ENCODE measurements at places on chromosomes 13 and 19.

DNA sequence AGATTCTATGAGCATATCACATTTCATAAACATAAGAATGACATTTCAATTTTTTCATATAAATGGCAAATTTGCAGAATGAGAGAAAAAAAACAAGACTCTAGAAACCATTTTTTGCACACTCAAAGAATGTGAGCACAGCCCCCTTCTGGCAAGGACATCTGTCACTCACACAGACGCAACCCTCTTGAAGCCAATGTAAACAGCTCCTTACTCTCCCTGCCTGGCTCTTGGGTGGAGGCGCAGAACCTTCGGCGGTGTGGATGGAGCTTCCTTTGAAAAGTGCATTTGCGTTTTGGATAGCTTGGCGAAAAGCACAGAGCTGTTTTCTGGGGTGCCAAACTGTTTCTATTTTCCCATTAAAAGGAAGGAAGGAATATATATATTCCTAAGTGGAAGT lies 367.6 kb upstream of the TSHZ3 start:
- no peak for DNase-seq

DNA sequence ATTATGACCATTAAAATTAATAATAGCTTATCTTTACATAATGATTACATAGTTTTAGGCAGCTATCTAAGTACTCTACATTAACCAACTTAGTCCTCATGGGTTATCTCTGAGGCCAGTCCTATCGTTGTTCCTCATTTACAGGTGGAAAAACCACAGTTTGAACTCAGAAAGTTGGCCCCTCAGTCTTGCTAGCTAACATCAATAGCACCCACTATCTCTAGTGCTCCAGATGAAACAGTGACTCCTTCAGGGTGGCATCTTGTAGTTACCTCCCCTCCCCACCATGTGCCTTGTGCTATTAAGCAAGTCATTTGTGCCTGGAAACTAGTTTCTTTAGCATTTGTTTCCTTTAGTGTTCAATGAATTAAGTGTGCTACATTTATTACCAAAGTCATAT lies 1086.7 kb downstream of the EFNB2 start:
- DNase-seq = no peak

DNA sequence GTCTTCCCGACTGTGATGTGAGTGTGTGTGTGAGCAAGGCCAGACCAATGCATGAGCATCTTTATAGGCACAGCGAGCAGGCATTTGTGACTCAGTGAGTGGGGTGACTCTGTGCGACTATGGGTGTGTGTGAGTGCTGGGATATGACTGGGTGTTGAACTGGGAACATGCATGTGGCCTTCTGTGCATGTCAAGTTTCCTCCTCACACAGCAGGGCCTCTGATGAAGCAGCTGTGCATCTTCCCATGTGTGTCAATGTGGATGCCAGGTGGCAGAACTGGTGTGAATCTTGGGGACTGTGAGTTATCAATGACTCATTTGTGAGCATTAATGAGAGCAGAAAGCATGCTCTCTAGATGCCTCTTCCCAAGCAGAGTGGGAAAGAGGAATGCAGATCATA lies 12.1 kb upstream of the LGALS14 start:
- DNase-seq = no peak

- no peak for DNase-seq
Observed at GRCh38 chr19:10026744-10027143, 13.5 kb downstream of the RDH8 start.

- DNase-seq = no peak
Observed at GRCh38 chr13:46307554-46307953, 79.5 kb downstream of the RUBCNL start.

DNA sequence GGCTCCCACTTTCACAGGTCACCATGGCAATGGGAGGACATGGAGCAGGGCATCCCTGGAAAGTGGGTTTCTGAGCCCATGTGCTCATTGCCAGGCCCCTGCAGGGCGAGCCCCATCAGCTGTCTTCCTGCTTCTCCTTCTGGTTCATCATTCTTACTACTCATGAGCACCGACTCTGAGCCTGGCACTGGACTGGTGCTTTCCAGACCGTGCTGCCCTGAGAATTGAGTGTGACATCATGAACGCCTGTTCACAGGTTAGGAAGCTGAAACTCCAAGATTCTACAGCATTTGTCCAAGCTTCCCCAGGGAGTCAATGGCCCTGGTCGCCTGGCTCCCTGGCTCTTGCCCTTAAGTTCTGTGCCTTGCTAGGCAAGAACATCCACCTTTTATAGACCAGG lies 210.4 kb upstream of the ZNF536 start:
- DNase-seq = no peak

DNA sequence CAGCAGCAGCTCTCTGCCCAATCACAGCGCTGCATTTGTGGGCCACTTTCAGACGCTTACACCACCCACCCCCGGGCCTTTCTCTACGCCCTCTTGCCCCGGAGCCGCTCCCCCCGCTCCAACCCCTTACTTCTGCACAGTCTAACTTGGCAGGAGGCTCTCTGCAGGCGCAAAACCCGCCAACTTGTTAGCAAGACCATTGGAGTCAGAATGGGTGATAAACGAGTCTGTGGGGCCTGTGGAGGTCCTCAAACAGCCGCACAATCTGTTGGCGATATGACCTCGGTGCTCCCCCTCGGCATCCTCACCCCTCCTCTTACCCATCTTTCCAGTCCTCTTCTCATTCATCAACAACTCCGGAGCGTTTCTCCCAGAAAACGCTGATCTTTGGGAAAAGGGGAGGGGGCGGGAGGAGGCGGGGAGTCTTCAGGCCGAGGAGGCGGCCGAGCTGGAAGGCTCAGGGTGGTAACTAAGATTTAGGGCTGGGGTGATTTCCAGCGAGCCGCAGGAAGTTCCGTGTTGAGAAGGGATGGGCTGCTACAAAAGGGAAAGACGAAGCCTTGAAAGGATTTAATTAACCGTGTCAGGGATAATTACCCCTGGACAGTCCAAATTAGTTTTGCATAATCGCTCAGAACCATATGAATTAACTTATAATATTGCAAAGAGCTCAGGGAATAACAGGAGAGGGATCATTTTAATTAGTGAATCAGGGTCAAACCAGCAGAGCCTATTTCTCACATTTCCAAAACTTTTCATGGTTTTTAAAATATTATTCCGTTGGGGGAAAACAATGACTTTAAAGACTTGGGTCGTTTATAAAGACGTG lies 4.1 kb downstream of the SOX21 start:
- no peak for DNase-seq

GRCh38 chr19:35281303-35281702 lies 1.0 kb upstream of the HAMP start:
- DNase-seq = no peak

DNA sequence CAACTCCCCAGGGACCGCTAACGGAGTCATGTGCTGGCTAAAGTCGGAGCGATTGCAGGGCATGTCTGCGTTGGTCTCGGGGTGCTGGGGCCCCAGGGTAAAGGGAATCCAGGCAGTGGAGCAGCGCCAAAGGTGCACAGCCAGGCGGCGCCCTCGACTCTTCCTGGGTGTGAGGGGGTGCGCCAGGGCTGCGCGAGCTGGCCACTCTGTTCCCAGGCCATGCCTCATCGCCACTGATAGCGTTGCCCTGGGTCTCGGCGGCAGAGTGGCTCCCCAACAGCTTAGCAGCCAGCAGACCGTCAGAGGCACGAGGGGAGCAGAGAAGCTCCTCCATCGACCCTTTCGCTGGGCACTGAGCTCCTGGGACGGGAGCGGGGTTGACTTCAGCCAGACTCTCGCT lies 152.7 kb downstream of the B3GLCT start:
- no peak for DNase-seq

- DNase-seq = peak; percentile 72
Observed at GRCh38 chr13:97329331-97329730, 104.6 kb upstream of the RAP2A start.

- no peak for DNase-seq
Observed at GRCh38 chr19:31105761-31106160, 243.5 kb downstream of the TSHZ3 start.

GRCh38 chr19:48516536-48516935 lies 4.9 kb upstream of the LMTK3 start:
- DNase-seq = no peak

DNA sequence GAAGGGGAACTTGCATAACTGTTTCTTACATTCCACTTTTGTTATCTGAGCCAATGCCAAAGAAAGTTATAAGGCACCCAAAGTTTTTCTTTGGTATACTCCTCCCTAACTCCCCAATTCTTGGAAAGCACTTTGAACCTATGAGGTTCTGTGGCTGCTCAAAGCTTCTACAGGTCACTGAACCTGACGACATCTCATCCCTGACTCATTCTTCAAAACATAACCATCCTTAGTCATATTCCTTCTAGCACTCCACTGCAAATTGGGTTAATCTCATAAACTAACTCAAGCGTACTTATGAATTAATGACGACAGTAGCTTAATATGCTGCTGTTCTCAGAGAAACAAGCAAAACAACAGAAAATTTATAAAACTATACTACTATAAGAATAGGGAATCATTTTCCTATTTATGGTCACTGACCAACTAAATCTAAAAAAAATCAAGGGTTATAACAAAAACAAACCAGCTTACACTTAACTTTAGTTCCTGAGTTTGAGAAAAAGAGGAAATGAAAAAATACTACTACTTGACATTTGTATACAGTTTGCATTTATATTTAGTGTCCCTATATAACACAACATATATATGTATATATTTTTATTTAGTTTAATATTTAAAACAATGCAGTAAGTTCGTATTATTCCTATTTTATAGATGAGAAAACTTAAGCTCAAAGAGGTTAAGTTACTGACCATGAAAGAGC lies 69.1 kb downstream of the CAB39L start:
- DNase-seq = peak; percentile 88

DNA sequence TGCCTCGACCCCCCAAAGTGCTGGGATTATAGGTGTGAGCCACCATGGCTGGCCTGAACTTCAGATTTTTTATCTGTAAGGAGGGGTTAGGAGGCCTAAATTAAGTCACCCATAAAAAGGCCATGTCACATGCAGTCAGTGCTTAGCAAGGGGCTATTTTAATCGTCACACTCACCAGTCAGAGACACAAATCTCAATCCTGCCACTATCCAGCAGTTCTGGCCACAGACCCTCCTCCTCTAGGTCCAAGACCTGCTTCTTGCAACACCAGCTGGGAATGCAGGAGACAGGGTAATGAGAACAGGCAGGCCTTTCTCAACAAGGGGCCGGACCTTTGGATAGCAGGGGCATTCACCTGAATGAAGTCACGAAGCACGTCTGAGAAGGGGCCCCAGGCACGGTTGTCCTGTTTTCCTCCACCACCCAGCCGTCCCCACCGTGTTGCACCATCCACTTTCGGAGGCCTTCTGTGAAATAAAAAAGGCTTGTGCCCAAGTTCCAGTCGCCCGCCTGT lies 1.4 kb downstream of the FBXO27 start:
- DNase-seq = no peak

GRCh38 chr19:38095411-38096308 lies 128.4 kb downstream of the DPF1 start:
- DNase-seq = peak; percentile 80

DNA sequence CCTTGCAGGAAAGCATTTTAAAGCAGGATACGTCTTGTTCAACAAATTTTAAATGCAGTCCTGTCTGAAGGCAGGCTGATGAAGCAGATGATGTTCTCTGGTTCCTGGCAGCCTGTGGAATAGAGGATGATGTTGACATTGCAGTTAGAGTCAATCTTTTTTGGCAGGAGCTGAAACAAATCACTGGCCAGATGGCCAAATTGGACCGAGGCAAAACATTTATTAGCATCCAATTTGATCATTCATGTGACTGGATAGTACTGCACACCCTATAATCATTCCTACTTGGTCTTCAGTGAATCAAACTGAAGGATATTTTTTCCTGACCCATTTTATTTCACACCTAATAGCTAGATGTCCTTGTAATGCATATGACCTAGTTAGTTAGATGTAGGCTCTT lies 172.2 kb upstream of the SLC10A2 start:
- DNase-seq = no peak

GRCh38 chr19:45645068-45645630 lies 6.0 kb upstream of the EML2 start:
- no peak for DNase-seq

- no peak for DNase-seq
Observed at GRCh38 chr13:39509616-39510315, 93.2 kb downstream of the LHFPL6 start.

DNA sequence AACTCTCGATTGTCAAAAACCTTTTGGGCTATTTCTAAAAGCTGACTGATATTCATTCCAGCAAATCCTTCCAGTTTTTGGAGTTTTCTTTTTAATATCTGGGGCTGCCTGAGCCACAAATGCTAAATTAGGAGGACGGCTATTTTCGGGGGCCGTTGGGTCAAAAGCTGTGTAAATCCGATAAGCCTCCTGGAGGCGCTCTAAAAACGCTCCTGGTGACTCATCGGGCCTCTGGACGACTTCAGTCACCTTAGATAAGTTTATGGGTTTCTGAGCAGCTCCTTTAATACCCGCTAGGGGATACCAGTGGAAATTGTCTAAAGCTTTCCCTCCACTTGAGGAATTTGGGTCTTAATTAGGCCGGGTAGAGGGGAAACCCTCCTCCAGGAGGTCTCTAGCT lies 66.4 kb downstream of the ZNF730 start:
- no peak for DNase-seq

DNA sequence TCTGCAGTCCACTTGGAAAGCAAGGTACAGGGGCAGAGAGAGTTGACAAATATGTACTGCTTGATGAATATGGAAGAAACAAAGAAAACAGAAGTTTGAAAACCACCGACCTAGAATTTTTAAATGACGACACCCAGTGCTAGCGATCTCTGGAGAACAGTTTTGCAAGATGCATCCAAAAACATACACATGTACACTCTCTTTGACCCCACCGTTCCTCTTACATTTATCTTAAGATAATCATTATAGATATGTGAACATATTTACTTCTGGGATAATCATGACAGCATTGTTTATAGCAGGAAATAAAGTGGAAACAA lies 40.8 kb upstream of the IGSF23 start:
- no peak for DNase-seq

All from choroid plexus epithelial cell (primary cell).